Stimulated activated CD8-positive, alpha-beta memory T cell treated with anti-CD3 and anti-CD28 coated beads, Interleukin-2, amount 100 ng/mL, for 48 hours (primary cell): ENCODE measurements at places on chromosomes 7 and 10.

DNA sequence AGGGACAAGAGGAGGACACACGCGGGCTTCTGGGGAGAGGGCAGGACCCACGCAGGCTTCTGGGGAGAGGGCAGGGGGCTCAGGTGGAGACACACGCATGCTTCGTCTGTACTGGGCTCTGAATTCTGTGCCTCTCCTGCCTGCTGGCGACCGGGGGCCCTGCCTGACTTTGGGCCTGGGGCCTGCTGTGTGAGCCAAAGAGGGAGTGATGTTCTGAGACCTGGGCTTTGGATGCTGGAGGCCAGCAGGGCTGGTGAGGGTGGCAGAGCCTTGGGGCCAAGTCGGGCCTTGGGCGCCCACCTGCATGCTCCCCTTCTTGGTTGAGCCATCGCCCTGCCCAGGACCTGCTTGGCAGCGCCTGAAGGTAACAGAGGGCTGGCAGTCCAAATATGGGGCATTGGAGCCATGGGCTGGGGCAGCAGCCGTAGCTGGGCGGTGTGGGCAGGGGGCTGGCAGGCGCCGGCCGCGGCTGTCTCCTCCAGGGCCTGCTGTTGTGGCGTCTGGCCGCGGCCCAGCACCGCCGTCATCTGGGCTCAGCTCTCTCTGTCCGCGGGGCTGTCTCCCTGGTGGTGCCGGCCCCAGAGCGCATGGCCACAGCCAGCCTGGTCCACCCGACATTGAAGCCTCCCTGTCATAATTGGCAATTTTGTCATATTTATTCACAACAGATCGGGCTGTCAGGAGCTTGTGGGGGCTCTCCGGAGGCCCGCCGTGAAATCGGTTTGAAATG, 78.9 kb downstream of the UNCX start:
- no peak for DNase-seq

DNA sequence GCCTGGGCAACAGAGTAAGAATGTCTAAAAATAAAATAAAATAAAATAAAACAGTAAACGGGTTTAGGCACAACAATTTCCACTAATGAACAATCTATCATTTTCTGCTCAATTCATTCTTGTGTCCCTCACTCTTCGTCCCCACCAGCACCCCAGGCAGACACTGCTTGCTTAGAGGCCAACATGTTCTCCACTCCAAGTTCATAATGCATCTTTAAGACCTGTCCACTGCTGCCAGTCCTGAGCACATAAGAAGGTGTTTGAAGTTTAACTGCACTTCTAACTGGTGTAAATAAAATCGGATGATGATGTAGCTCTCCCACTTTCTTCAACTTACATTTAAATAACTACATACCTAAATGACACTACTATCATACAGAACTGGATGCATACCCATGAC, 13.2 kb downstream of the PDLIM1 start:
- no peak for DNase-seq

DNA sequence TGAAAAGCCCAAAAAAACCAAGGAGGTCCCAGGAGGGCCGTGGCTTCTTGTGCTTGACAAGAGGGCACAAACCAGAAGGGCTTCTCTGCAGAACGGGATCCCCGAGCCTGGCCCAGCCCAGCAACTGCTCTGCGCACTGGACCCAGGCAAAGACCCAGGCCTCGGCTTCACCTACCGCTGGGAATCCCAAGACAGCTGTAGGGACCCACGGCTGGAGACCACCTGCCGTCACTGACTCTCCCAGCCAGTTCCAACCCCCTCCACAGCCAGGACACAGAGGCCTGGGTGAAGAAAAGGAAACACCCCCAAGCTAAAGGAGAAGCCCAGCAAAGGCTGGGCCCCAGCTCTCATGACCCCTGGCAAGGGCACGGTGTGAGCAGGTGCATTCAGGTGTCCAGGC, 24.3 kb downstream of the PDGFA start:
- no peak for DNase-seq

DNA sequence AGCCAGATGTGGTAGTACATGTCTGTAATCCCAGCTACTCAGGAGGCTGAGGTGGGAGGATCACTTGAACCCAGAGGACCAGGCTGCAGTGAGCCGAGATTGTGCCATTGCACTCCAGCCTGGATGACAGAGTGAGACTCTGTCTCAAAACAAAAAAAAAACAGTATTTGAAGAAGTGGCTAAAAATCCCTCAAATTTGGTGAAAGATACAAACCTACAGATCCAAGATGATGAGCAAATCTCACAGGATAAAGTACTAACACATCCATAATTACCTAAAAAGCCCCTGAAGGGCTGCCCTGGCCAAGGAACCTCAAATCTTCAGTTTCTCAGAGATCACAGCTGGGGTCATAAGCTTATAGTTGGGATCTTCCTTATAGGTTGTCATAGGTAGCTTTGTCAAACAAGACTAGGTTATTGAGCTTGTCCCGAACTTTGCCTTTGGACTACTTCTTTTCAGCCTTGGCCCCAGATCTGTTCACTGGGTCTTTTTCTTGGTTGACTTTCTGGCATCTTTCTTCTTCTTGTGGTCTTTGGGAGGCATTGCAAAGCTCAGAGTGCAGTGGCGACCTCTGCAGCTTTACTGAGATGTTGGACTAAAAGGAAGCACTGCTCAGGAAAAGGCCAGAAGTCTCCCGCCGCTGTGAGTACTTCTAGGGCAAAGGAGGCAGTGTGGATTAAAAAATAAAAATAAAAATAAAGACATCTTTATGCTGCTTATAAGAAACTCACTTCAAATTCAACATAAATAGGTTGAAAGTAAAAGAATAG, 28.6 kb upstream of the SAR1A start:
- no peak for DNase-seq

- no peak for DNase-seq
Measured at GRCh38 chr10:53719658-53720057, 947.1 kb upstream of the MBL2 start.

DNA sequence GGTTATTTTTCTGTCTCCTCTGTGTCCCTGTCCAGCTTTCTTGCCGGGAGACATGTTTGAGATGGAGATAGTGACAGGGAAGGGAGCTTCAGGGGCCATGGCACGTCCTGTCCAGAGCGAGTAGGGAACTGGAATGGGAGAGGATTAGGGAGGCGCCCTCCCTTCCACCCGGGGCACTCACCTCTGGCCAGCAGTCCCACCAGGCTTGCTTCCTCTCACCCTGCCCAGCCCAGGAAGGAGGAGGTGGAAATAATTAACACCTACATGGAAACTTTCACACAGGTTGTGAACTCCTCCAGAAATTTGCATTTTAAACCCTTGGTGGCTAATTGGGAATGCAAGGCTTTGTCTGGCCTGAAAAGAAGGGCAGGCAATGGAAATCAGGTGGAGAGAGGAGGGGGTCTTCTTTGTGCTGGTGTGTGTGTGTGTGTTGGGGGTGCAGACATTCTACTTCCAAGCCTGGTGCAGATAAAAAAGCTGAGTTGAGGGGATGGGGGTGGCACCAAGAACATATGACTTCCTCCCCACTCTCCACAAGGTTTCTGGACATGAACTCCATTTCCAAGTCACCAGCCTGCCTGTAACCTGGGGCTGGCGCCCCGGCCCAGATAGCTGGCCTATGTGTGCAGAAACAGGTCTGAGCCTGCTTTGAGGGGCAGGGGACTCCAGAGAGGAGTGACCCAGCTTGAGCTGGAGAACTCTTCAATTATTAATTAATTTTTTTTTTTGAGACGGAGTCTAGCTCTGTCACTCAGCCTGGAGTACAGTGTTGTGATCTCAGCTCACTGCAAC, 199.4 kb downstream of the CYP26A1 start:
- DNase-seq, result no peak

DNA sequence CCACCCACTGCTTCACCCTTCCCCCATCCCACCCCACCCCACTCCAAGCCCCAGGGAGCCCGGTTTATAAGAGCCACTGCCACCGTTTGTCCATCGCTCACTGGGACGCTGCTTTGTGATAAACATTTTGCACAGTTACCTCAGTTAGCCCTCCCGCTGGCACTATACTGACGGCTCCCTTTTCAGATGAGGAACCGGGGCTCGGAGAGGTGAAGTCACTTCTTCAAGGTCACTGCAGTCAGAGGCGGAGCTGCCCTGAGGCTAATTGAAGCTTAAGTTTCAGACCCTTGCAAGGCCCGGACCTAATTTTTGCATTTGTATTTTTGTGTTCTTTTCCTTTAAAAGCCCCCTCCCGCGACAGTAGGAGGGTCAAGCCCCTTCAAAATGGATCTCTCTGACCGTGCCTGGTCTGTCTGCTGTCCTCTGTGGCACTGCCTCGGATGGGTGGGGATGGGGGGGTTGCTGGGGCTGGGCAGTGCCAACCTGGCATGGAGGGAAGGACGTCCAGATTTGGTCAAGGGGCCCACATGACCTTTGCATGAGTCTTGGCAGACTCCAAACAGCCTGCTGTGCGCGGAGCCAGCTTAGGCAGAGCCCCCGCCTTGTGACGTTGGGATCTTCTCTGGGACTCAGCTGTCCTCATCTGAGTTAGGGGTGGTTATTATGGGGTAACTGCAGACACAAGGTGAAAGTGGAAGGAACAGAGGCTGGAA, 17.7 kb upstream of the NODAL start:
- no peak for DNase-seq

DNA sequence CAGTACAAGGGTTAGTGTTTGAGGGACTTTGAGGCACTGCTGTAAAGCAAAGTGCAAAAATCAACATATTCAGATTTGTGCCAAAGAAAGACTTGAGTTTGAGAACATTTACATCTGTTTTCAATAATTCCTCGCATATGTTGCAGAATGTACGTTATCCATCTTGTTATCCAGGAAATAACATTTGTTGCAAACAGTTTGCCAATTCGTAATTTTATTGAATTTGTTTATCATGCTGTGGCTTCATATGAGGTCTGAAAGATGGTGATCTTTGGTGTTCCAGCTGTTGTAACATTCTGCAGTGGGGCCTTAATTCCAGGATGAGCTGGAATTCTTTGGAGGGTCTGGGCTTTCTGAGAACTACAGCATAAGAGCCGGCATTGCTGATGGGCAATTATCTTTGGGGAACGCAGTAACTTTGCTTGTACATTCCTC, 396.2 kb downstream of the LRMDA start:
- DNase-seq, result no peak

GRCh38 chr7:55569269-55569663, 3.0 kb downstream of the VOPP1 start:
- no peak for DNase-seq

- DNase-seq, result no peak
Measured at GRCh38 chr7:94507462-94507861, 2.1 kb upstream of the CASD1 start.

GRCh38 chr7:24227068-24227467, 56.9 kb upstream of the NPY start:
- DNase-seq, result no peak

- DNase-seq, result no peak
Measured at GRCh38 chr7:150514748-150515222, at the start of gene GIMAP7. Gene GIMAP7, plus strand, starts transcription at chr7:150514872. Its CDS starts 5,103 bp downstream, at chr7:150519975.

DNA sequence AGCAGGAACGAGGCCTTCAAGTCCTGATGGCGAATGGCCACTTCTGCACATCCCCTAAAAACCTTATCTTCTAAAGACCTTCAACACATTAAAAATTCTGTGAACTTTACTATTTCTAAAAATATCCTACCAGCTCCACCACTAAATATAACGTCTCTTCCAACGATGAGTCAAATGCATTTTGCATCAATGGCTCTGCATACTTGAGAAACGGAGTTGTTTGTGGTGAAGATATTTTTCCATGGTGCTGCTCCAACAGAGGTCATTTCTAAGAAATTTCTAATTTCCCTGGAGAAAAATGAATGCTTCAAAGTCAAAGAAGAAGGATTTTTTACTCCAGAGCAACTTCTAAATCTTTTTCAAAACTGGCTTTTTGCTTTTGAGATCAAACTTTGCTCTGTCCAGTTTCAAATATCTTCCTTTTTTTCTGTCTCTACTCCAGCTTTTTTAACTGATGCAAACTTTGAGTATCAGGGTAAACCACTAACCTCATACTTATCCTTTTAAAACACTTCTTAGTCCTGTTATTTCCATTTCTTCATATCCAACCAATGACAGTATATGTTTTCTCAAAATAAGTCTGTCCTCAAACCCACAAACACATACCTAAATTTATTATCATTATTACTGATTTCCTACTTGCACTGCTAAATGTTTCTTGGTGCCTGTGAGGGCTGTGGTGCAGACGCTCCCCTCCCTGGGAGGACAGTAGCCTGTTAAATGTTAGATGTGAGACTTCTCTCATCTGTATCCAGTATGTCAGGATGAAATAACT, 258.1 kb downstream of the KLF6 start:
- DNase-seq, result no peak

DNA sequence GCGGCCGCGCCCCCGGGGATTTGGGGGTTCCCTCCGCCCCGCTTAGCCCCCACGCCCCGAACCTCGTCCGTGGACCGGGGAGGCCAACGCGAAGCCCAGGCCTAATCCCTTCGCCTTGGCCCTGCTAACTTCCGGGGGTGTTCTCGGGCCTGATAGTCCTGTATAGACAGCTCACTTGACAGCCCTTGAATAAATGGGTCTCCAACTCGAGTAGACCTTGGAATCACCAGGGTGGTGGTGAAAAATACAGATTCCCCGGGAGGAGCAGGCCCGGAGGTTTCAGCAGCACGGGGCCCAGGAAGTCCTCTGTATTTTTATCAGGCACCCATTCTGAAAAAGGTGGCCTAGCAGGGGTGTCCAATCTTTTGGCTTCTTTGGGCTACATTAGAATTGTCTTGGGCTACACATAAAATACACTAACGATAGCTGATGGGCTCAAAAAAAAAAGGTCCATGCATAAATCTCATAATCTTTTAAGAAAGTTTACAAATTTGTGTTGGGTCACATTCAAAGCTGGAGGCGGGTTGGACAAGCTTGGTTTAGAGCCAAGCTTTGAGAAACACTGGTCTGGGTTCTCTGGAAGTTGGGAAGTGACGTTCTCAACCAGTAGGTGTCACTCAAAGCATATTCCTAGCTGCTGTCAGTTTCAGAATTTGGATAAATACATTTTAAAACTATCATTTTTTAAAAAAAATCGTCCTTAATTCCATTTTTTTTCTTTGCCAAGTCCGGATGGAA, 221.7 kb downstream of the PHTF2 start:
- no peak for DNase-seq

GRCh38 chr7:88432301-88432700, 125.6 kb upstream of the STEAP4 start:
- no peak for DNase-seq

- no peak for DNase-seq
Measured at GRCh38 chr7:112421666-112422486, 28.4 kb upstream of the IFRD1 start.

DNA sequence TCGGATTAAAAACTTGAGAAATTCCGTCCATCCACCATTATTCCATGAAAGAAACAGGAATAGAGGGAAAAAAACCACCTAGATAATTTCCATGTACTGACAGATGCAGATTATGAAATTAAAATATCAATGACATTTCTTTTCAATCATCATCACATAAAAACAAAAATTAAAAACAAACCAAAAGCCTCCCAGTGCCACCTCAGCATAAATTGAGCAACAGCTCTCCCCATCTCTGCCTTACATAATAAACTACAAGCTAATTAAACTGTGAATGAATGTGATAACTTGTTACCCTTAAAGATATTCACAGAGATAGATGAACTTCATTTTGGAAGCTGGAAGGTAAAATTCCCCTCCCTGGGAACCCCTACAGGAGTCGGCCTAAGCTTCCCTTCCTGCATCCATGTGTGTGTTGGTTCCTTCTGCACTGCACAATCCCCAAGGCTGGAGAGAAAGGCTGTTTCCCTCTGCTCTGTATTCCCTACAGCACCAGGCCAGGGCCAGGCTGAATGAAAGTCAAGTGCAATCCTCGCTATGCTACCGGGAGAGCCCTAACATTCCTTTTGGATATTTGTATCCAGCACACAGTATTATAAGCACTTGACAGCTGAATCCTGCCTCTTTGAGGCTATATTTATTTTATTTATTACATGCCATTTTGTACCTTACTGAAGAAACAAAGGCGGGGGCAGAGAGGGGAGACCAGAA, 8.1 kb downstream of the CCDC6 start:
- DNase-seq, result no peak
